Fibroblast of pulmonary artery (primary cell): ENCODE measurements at places on chromosomes 2 and 18.

- peak; percentile 13 for DNase-seq
Measured at GRCh38 chr2:45889053-45889452, 237.6 kb downstream of the PRKCE start.

GRCh38 chr2:168272225-168272624, 24.8 kb upstream of the STK39 start:
- DNase-seq, result peak; percentile 4

GRCh38 chr2:28332696-28333095, 60.0 kb upstream of the FOSL2 start:
- no peak for DNase-seq

DNA sequence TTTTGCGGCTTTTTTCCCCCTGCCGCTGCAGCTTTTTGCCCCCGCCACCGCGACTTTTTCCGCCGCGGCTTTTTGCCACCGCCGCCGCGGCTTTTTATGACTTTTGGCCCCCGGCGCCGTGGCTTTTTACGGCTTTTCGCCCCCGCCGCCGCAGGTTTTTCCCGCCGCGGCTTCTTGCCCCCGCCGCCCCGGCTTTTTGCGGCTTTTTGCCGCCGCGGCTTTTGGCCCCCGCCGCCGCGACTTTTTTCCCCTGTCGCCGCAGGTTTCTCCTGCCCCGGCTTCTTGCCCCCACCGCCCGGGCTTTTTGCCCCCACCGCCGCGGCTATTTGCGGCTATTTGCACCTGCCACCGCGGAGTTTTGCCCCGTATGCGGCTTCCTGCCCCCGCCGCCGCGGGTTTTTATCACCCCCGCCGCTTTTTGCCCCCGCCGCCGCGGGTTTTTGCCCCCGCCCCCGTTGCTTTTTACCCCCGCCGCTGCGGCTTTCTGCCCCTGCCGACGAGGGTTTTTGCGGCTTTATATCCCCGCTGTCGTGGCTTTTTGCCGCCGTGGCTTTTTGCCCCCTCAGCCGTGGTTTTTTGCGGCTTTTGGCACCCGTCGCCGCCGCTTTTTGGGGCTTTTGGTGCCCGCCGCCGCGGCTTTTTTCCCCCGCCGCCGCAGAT, 2750.9 kb downstream of the RPIA start:
- DNase-seq, result no peak

- no peak for DNase-seq
Measured at GRCh38 chr2:101081375-101081907, 69.7 kb downstream of the TBC1D8 start.

GRCh38 chr2:42246562-42246961, 77.4 kb downstream of the EML4 start:
- DNase-seq, result no peak

- peak; percentile 49 for DNase-seq
Measured at GRCh38 chr2:234502285-234502918, 5.5 kb upstream of the ARL4C start.

DNA sequence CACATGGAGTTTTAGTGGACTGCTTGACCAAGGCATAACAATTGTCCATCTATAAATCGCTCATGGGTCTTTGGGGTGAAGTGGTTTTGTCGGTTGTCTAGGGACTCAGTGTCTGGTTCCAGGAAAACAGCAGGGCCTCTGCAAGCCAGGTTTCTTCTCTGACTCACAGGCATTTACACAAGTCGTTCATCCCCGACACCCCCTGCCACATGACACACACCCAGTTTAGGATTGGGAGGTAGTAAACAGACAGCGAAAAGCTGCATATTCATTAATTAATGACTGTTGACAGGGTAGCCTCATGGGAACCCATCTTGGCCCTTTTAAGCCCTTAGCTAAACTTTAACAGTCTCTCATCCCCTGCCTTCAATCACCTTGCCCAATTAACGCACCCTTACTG, 194.8 kb upstream of the ACVR2A start:
- DNase-seq, result no peak

- DNase-seq, result no peak
Measured at GRCh38 chr2:171921970-171922229, 361 bp upstream of the HAT1 start.

GRCh38 chr2:180021850-180022249, 14.8 kb upstream of the CWC22 start:
- no peak for DNase-seq

DNA sequence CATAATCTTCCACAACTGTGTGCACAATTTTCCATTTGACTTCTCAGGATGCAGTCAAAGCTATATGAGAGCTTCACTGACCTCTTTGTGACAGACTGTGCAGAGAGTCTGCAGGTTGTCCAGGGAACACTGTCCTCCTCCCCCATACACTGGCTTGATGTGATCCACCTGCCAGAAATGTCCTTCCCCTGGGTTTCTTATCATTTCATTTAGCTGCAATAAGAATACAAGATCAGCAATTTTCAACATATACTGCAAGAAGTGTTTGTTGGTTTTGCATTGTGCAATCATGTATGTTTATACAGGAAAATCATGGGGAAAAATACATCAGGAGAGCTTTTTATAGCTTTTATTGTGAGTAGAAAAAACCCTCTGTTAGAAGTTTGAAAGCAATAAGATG, 150.7 kb downstream of the RAB3GAP1 start:
- peak; percentile 27 for DNase-seq

DNA sequence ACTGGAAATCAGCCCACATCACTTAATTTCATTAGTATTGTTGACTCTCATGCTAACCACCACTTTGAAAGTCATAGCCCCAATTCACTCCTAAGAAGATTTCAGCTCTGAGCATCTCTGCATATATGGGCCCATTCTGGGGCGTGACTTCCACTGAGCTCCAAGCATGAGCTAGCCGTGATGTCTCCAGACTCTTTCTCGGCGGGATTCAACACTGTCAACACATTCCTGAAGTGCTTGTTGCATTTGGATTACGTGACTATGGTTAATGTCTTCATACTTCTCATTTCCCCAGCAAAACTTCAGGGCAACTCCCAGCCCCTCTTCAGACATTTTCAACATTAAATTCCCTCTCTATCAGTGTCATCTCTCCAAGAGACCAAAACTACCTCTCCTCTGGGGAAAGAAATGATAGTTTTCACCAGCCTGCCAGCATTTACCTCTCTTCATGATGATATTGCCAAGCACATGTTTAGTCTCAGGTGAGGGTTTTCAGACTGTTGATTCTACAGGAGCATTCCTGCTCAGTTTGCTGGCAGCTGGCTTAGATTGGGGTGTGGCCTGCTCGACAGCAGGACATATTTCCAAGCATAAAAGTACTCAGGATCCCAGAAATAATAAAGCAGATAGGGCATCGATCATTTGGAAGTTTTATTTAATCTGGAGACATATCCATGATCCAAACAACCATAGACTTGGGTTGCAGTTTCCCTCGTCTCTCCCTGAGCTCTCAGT, 81.7 kb downstream of the FEZ2 start:
- DNase-seq, result peak; percentile 62
